H1 (cell line): ENCODE measurements at places on chromosomes 2 and 18.

- H3K36me3 ChIP-seq = peaks cover 40% of the 10 kb centered on the region; the same call in 1 of the 2 replicates
- H3K27ac ChIP-seq = no peak overlapping the region
- no peaks in the 10 kb centered on the region for H3K27me3 ChIP-seq
- DNase-seq = no peak
- no peak overlapping the region for H3K4me3 ChIP-seq
These were observed 32.1 kb downstream of the GLS start for GRCh38 chr2:190912726-190913125.

DNA sequence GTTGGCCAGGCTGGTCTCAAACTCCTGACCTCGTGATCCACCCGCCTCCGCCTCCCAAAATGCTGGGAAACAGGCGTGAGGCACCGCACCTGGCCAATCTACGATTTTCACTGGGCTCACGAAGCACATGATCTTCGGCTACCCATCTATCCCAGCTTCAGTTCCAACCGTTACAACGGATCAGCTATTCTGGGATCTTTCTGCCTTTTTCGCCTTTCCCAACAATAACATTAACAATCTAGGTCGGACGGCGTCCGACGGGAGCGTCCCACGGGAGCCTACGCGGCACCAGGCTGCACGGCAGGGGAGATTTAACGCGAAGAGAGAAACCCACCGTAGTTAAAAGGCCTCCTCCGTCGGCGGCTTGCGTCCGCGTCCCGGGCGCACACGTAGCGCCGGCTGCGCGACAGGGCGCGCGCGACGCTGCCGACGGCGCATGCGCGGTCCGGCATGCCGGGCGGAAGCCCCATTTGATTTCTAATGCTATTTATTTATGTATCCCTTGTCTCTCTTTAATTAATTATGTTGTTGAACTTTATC, at the start of gene MSL3B:
MSL3B (minus strand) TSS at position 394 of the 540 bp plus-strand sequence.
- peak within 1 kb of the TSS; percentile 67 for H3K4me3 ChIP-seq
- DNase-seq = no peak
- H3K27me3 ChIP-seq = no peaks in the 10 kb centered on the region
- H3K27ac ChIP-seq = 0 out of 2 replicates have a peak within 1 kb of the TSS, but pooled peaks have one; percentile 30
- H3K36me3 ChIP-seq = no peaks in the 10 kb centered on the region

DNA sequence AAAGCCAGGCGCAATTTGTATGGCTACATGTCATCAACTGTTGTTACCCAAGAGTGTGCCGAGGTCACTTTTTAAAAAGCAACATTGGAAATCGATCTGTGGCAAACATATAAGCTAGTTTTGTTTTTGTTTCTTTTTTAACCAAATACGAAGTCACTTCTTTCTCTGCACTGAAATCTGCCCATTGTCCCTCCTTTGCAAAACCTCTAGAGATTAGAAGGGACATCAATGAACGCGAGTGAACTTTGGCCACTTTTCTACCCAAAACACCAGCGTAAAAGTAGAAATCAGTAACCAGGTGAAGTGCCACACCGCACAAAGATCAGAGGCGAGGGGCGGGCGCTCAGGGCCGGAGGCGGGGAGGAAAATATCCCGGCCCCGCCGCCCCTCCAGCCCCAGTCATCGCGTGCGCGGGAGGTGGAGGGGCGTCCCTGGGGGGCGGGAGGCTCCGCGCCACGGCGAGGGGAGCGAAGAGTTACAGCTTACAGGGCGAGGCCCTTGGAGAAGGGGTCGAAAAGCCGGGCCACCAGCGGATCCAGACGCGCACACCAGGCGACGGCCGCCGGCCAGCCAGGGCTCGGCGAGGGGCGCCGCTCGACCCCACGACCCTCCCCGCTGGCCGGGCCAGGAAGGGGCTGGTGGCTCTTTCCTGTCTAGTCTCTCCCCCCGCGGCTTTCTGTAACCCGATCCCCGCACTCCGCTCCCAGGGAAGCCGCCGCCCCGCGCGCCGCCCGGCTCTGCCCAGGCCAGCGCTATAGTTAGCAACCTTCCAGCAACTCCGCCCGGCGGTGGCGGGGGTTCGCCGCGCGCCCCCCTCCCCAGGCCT, 993 bp downstream of the RBMS1 start:
- H3K4me1 ChIP-seq = peaks cover 4% of the 10 kb centered on the region
- peak; percentile 90 for DNase-seq
- H3K4me3 ChIP-seq = peak overlapping the region; percentile 77
- peak overlapping the region; percentile 69; the same call in 1 of the 2 replicates for H3K27ac ChIP-seq
- no peaks in the 10 kb centered on the region for H3K36me3 ChIP-seq
- no peaks in the 10 kb centered on the region for H3K27me3 ChIP-seq

- peaks cover 4% of the 10 kb centered on the region for H3K4me1 ChIP-seq
- H3K4me3 ChIP-seq = no peak overlapping the region
- DNase-seq = no peak
- H3K27ac ChIP-seq = no peak overlapping the region
These were observed 109.9 kb downstream of the COPS8 start for GRCh38 chr2:237195396-237196120.

DNA sequence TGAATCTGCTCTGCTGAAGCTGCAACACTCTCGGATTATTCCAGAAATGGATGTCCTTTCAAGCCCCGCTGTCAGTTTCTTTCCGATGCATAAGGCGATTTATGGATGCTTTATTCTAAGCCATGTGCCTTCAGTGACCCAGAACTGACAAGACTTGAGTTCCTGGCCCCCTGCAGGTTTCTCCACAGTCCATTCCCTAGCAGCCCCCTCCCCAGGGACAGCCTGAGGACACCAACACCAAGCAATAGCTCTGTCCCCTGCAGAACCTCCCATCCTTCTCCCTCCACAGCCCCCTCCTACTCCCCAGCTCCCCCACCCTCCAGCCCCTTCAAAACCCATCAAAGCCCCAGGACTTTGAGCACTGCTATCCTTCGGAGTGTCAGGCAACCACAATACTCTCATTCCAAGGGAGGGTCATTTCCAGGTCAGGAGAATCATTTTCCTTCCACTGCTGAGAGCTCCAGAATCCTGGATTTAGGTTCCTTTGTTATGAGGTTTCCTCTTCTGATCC, 24.6 kb upstream of the SPP2 start:
- no peak overlapping the region for H3K4me3 ChIP-seq
- no peak for DNase-seq
- H3K27ac ChIP-seq = no peak overlapping the region
- H3K4me1 ChIP-seq = no peaks in the 10 kb centered on the region
- H3K27me3 ChIP-seq = no peaks in the 10 kb centered on the region

GRCh38 chr2:174020926-174021662, 55.9 kb upstream of the SP3 start:
- no peaks in the 10 kb centered on the region for H3K27me3 ChIP-seq
- H3K27ac ChIP-seq = no peak overlapping the region
- peak; percentile 39 for DNase-seq
- H3K36me3 ChIP-seq = no peaks in the 10 kb centered on the region

DNA sequence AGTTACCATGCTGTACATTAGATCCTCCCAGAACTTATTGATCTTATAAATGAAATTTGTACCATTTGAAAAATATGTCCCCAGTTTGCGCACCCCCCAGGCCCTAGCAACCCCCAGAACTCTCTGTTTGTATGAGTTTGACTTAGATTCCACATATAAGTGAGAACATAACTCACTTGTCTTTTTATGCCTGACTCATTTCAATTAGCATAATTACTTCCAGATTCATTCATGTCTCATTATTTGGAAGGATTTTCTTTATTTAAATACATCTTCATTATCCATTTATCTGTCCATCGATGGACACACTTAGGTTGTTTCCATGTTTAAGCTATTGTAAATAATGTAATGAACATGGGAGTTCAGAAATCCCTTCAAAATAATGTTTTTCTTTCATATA, 705.9 kb downstream of the CCDC85A start:
- H3K4me3 ChIP-seq = no peak overlapping the region
- H3K36me3 ChIP-seq = no peaks in the 10 kb centered on the region
- no peaks in the 10 kb centered on the region for H3K27me3 ChIP-seq
- no peak for DNase-seq
- H3K27ac ChIP-seq = no peak overlapping the region

- no peak for DNase-seq
- no peaks in the 10 kb centered on the region for H3K27me3 ChIP-seq
- no peaks in the 10 kb centered on the region for H3K4me1 ChIP-seq
- H3K4me3 ChIP-seq = no peak overlapping the region
These were observed 27.7 kb upstream of the NFATC1 start for GRCh38 chr18:79367989-79368388.

GRCh38 chr2:64934530-64934929, 54.7 kb upstream of the SLC1A4 start:
- no peaks in the 10 kb centered on the region for H3K36me3 ChIP-seq
- H3K27me3 ChIP-seq = no peaks in the 10 kb centered on the region
- no peak for DNase-seq
- H3K4me1 ChIP-seq = peaks cover 3% of the 10 kb centered on the region; the same call in 1 of the 2 replicates
- no peak overlapping the region for H3K27ac ChIP-seq
- H3K4me3 ChIP-seq = no peak overlapping the region

- no peak overlapping the region for H3K27ac ChIP-seq
- no peak for DNase-seq
- H3K27me3 ChIP-seq = no peaks in the 10 kb centered on the region; the same call in 1 of the 2 replicates
- H3K4me1 ChIP-seq = peaks cover 10% of the 10 kb centered on the region
- no peak overlapping the region for H3K4me3 ChIP-seq
These were observed 38.7 kb downstream of the EMX1 start for GRCh38 chr2:72956050-72956395.

DNA sequence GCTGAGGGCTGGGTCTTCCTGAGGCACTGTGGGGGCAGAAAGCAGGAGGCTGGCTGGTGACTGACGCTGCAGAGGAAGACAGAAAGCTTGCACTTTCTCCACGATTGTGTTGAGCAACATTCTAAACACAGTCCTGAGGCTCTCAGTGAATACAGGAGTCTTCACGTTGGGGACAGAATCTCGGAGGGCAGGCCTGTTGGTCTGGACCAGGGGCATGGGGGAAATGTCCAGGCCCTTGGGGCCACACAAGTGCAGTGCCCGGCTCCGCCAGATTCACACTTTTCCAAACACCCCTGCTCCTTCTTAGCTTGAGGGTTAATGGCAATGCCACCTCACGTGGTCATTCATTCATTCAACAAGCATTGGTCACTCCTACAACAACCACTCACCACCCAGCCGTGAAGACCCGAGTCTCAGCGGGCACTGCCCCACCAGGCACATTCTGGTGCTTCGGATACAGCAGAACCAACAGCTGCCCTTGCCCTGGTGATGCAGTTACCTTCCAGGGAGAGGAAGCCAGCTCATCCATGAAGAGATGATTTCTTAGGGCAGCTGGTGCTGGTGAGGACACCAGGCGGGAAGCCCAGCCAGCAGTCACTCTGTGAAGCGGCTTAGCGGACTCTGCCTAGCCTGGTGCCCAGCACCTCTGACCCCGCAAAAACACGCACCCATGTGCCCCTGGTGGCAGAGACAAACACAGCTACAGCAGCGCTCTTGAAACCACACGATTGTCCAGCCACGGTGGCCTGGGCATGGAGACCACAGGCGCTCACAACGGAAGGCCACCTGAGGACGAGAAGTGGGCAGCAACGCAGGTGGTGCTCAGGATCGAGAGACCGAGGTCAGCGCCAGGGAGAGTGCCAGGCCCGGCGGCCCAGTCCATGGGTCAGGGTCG, 10.9 kb upstream of the GPC1 start:
- H3K4me3 ChIP-seq = no peak overlapping the region
- H3K27me3 ChIP-seq = 0 out of 2 replicates have a peak, but pooled peaks cover 2% of the 10 kb centered on the region
- DNase-seq = no peak
- no peaks in the 10 kb centered on the region for H3K4me1 ChIP-seq
- H3K27ac ChIP-seq = no peak overlapping the region
- no peaks in the 10 kb centered on the region for H3K36me3 ChIP-seq

DNA sequence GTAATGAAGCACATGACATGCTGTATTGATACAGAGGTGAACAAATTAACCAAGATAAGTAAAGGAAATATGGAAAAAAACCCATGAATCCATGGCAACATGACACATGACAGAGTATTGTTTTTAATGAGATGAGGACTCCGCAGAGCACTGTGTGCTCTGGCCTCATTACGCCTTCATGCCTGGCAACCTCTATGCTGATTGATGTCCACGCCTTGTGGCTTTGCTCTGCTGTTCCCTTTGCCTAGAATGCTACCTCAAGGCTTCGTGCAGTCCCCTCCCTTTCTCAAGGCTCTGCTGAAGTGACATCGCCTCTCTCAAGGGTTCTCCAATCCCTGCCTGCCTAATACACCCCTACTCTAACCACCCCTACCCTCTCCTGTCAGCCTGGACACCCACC, 8.4 kb downstream of the SIGLEC15 start:
- peaks cover 8% of the 10 kb centered on the region for H3K27me3 ChIP-seq
- H3K4me1 ChIP-seq = peaks cover 6% of the 10 kb centered on the region
- no peaks in the 10 kb centered on the region for H3K36me3 ChIP-seq
- DNase-seq = no peak
- H3K4me3 ChIP-seq = no peak overlapping the region

GRCh38 chr2:240561325-240561971, 1.3 kb downstream of the DUSP28 start:
- DNase-seq = no peak
- H3K27me3 ChIP-seq = peaks cover 25% of the 10 kb centered on the region
- no peak overlapping the region for H3K27ac ChIP-seq
- H3K4me1 ChIP-seq = no peaks in the 10 kb centered on the region

DNA sequence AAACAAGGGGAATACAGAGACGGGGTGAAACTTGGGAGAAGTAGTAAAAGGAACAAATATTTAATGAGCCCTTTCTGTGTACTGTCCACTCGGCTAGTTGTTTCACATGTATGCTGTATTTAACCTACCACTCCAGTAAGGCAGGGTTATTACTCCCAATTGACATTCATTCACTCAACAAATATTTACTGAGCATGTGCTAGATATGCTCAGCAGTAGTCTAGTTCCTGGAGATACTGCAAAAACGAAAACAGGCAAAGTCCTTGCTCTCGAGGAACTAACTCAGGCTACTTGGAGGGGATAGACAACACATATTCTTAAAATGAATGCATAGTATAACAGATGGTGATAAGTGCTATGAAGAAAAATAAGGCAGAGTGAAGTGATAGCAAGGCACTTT, 207.3 kb downstream of the SS18 start:
- H3K27me3 ChIP-seq = no peaks in the 10 kb centered on the region
- DNase-seq = no peak
- H3K4me1 ChIP-seq = peaks cover 4% of the 10 kb centered on the region; the same call in 1 of the 2 replicates
- no peak overlapping the region for H3K4me3 ChIP-seq

DNA sequence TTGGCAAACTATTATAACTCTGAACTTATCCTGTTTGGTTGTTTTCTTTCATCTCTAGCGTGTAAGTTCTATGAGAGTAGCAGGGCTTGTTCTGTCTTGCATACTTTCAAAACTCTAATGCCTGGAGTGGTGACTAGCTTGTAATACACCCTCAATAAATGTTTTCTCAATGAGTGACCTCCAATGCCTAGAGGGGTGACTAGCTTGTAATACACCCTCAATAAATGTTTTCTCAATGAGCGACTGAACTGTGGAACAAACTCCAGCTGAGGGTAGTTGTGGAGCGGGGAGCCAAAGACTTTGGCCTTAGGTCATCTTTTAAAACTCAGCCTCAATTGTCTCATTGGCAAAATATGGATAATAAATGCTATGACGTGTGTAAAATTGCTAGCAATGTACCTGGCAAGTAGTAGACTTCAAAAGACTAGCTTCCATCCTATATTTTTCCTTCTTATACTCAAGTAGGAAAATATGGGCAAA, 1.8 kb downstream of the GPD2 start:
- H3K36me3 ChIP-seq = no peaks in the 10 kb centered on the region
- no peak for DNase-seq
- H3K4me3 ChIP-seq = no peak overlapping the region
- H3K27me3 ChIP-seq = no peaks in the 10 kb centered on the region
- H3K27ac ChIP-seq = no peak overlapping the region
